ENCODE measurements at places on chromosomes 11 and 22.
A peak's percentile ranks its signal among the peaks of the same experiment; 100 is the strongest.

DNA sequence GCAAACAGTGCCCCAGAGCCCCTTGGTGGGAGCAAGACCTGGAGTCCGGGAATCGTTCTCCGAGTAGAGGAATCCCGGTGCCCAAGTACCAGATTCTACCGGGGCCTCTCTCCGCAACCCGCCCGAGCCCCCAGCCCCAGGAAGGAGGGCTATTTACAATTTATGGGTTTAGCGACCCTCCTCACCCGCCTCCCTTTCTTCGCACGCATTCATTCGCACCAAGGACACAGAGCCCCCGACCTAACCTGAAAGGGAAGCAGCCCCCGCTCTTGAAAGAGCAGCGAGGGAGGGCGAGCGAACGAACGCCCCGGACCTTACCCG is 628 bp downstream of the LRP4 start:
- DNase-seq: no peak

GRCh38 chr22:44659140-44659539 is 42.9 kb upstream of the PRR5 start:
- no peak for DNase-seq

DNA sequence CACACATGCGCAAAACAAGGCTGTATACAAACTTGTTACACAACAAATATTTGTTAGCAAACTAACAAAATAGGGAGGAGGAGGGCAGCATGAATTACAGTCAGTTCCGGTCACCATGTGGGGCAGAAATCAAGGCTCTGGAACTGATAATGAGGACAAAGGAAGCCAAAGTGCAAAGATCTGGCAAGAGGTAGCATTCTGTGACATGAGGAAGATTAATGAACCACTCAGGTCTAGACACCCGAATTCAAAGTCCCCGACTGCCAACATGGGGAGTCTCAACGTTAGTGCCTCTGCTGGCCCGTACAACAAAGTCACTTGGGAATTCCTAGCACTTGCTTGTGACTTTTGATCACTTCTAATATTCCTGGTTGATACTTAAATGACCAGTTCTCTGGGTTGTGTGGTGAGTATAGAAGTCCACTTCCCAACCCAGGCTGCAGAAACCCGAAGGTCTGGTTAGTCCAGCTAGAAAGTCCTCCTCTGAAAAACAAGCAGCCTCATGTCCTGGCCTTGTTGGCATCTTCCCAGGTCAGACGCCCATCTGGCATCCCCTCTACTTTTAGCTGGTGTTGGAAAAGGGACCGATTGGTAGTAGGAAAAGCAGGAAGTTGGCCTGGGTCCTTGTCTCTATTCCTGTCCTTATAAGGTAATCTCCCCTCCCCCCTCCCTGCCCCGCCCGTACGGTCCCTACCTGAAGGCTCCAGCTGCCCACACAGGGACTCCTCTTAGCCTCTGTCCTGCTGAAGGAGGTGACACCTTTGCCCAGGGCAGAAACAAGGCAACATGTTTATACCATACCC is 1.6 kb downstream of the SUN2 start:
- no peak for DNase-seq

DNA sequence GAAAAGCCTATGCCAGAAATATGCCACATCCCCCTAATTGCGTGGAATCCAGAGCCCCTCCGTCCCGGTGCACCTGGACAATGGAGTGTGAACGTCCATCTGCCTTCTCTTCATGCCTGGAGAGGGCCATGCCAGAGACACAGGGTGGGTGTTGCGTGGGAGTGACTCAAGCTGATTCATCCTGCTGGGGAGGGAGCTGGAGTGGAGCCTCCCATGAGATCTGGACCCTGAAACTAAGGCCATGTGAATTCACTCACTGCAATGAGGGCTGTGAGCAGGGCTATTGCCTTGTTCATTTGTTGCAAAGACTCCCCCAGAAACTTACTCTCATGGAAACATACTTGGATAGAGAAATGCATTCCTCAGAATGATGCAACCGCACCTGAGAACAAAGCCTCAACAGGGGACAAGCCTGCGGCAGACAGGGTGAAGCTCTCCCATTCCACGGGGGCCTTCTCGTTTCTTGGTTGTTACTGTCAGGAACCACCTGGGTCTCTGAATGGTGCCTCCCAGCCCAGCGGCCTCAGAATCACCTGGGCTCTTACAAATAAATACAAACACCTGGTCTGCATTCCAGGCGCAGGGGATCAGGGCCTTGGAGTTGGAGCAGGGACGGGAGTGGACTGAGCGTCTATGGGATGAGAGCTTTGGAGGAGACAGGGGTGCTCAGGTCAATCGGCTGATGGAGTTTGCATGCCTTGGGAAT is 1031.2 kb downstream of the BRD1 start:
- no peak for DNase-seq

DNA sequence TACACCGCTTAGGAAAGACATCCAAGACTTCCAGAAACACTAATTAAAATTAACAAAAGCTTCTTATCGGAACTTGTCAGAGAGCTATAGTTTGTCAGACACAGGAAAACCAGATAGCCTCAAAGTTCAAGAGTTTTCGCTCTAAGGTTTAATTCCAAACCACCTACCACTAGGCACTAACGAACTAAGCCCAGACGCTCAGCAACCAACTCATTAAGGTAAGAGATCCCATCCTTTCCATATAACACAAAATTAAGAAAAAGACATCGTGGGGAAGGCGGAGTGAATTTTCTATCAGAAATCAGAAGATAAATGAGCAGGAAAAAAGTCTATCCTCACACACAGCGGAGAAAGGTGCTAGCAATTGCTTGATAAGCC is 382 bp downstream of the IMMP1L start:
- no peak for DNase-seq

GRCh38 chr22:21766691-21767462 is 31.3 kb upstream of the YPEL1 start:
- no peak for DNase-seq

DNA sequence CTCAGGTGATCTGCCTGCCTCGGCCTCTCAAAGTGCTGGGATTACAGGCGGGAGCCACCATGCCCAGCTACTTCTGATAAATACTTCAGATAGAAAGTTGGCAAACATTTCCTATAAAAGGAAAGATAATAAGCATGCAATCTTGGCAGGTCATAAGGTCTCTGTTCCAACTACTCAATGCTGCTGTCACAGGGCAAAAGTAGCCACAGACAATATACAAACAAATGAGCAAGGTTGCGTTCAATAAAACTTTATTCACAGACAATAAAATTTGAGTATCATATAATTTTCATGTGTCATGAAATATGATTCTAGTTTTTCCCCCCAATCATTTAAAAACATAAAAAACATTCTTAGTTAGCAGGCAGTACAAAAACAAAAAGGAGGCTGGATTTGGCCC is 53.1 kb upstream of the CLNS1A start:
- DNase-seq: no peak

DNA sequence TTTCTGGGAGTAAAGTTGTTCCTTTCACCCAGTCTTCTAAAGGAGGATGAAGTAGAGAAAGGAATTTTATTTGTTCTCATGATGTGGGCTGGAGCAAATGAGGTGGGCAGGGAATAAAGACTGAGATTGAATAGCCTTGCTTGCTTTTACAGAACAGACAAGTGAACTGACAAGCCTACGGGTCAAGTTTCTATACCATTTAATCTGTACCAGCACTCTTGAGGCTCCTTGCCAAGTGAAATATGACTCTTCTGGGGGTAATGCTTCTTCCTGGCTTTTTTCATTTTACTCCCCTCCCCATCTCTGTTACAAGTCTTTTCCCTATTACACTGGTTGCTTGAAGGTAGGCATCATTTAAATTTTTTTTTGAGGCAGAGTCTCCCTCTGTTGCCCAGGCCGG is 54.8 kb downstream of the CSTPP1 start:
- no peak for DNase-seq

DNA sequence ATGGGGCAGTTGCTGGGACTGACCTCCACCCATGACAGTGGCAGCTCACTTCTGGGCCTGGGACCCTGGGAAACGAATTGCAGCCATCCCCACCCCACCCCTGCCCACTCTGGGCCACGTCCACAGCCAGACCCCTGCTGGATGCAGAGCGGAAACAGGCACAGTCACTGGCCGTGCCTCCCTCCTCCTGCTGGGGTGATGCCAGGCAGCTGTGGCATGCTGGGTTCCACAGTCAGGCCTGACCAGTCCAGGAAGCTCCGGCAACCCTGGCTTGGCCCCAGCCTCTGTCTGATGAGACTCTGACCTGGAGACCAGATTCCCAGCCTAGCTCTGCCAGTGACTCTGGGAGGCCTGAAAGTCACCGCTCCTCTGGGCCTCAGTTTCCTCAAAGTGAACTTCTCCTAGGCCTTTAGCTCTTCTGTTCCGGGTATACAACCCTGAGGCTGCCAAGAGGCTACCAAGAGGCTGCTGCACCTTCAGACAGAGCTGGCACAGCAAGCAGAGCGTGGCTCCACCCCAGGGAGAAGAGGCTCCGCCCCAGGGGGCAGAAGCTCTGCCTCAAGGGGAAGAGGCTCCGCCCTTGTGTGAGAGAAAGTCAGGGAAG is 8.9 kb downstream of the SULT4A1 start:
- DNase-seq: no peak

DNA sequence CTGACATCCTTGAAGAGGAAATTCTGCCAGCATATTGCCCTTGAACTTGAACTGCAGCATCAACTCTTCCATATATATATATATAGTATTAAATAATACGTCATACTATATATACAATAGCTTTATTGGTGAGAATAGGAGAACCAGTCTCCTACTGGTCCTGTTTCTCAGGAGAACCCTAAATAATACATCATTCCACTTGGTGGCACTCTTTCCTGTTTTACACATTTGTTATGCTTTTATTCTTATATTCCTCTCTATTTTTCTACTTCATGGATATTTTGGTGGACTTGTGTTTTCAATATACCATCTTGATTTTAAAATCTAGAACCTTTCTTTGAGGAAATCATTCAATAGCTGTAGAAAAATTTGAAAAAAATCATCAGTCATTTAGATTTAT is 193.3 kb downstream of the TRPC6 start:
- DNase-seq: no peak

DNA sequence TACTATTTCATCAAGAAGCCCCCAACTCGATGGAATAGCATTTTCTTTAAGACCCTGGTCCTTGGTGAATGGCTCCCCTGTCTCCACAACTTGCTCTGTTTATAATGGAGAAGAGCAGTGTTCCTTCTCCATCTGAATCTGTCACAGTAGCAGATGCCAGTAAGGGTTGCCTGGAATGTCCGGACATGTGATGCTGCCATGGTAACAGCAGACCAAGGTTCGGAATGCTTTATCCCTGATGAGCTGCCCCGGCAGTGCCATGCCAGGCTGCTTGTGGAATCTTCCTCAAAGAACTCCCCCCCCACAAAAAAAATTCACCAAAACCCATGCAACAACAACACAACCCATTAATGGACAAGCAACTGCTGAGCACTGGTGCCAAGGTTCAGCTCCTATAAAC is 72.5 kb downstream of the KCNC1 start:
- no peak for DNase-seq

DNA sequence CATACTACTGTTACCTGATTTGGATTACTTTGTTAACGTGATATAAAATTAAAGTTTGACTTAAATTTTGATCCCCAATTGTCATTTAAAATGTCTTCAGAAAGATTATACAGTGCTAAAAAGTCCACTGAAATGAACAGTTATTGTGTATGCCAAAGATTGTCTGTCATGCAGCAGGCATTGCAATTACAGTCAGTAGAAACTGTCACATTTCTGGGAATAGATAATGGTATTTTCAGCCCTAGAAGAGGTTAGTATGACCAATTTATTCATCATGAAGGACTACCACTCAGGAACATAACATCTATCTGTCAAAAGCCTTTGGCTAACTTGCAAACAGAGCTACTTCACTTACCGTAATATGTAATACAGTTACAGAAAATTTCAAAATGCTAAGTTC is 852.5 kb upstream of the TENM4 start:
- no peak for DNase-seq

- peak; percentile 5 for DNase-seq
Observed at GRCh38 chr22:33741025-33741424, 179.3 kb downstream of the LARGE1 start.

DNA sequence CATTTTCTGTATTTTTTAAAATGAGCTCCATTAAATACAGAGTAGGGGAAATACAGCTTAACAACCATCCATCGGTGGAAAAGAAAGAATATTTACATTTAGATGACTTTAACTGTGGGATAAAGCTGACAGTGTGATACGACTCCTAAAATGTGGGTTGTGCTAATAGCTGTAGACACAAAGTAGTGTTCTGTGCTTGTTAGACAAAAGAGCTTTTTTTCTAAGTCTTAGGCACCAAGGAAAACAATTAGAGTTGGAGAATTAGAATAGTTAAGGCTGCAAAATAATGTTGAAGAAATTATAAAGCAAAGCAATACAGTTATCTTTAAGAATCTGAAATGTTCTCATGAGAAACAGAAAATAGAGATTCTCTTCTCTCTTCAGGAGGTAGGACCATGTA is 307.7 kb upstream of the KIRREL3 start:
- no peak for DNase-seq

DNA sequence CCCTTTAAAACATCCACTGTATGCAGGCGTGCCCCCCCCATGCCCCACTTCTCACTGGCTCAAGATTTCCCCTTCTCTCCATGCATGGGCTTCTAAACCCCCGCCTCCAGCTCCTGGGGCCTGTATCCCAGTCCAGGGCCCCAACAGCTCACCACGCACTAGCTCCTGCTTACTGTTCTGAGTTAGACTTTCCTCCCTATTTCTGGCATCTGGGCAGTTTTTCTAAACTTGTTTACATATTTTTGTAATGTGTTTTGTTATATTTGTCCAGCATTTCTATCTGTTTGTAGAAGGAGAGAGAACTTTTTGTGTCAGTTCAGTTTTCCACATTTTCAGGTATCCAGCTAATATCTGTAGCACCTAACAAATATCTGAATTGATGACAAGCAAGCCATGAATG is 178.5 kb downstream of the SPON1 start:
- DNase-seq: no peak

DNA sequence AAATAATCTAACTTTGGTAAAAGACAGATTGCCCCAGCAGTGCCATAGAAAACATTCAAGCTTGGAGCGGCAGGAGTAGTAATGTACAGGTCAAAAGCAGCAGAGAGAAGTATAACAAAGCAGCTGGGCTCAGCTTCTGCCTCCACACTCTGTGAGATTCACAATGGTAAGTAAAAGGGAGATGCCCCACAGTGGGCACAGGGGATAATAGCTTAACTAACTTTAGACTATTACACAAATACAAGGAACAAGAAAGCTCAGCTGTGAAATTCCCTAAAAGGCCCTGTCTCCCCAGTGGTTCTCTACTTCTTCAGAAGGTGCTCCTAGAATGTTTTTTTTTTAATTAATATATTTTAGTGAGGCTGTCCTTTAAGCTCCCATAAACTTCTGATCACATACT is 28.0 kb downstream of the RDX start:
- DNase-seq: no peak

DNA sequence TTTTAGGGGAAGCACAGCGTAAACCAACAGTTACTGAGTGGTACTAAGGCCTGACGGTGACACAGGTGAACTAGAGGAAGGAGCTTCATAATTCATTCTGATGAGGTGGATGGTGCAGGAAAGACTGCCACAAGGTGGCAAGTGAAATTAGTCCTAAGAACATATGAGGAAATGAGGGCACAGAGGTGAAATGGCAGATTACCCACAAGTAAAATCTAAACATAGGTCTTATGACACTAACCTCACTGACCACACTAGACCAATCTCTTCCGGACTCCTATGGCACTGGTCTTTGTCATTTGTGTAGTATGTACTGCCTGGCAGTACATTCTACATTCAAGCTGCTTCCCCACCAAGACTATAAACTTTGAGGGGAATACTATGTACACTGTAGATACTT is 20.2 kb downstream of the GAB2 start:
- DNase-seq: no peak

- no peak for DNase-seq
Observed at GRCh38 chr11:96085319-96085930, 161.5 kb upstream of the MTMR2 start.

GRCh38 chr11:94315664-94316063 is 11.3 kb downstream of the IZUMO1R start:
- no peak for DNase-seq

GRCh38 chr11:125236072-125236825 is 71.7 kb downstream of the PKNOX2 start:
- DNase-seq: no peak
